ENCODE measurements at places on chromosomes 13 and 19.

GRCh38 chr19:40246292-40247073 lies 20.0 kb upstream of the CCNP start:
- no peak overlapping the region for H3K27ac ChIP-seq
- H3K4me1 ChIP-seq, result no peaks in the 10 kb centered on the region
- H3K27me3 ChIP-seq, result no peaks in the 10 kb centered on the region

GRCh38 chr19:11339254-11340098 lies at the start of gene RAB3D:
Gene RAB3D (minus strand): TSS chr19:11339657. CDS start chr19:11337399, 2,258 bp downstream.
- peak; percentile 96 for DNase-seq
- H3K27ac ChIP-seq, result no peak within 1 kb of the TSS
- H3K4me3 ChIP-seq, result peak within 1 kb of the TSS; percentile 72
- no peaks in the 10 kb centered on the region for H3K27me3 ChIP-seq
- H3K36me3 ChIP-seq, result peaks cover 4% of the 10 kb centered on the region
- H3K4me1 ChIP-seq, result no peaks in the 10 kb centered on the region

GRCh38 chr19:17026706-17027534 lies at the start of gene CPAMD8:
Gene CPAMD8 (minus strand): TSS chr19:17026810. CDS start chr19:17026642, 168 bp downstream.
- no peaks in the 10 kb centered on the region for H3K4me1 ChIP-seq
- H3K27ac ChIP-seq, result no peak within 1 kb of the TSS
- DNase-seq, result no peak
- H3K27me3 ChIP-seq, result peaks cover 1% of the 10 kb centered on the region

DNA sequence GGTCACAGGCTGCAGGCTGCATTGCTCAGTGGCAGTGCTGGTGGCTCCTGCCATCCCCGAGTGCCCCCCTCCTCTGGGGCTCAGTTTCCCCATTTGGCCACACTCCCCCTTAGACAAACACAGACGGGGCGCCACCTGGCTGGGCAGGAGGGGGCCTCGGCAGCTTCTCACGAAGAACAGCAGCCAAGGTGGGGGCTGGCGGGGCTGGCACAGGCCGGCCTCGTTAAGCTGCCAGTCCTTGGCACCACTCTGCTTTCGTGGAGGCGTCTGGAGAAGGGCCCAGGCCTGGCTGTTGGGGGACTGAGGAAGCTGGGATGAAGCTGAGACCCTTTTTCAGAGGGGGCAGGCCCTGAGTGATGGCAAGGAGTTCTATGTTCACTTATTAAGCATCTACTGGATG lies 3.7 kb upstream of the ZNRF4 start:
- DNase-seq, result no peak
- no peaks in the 10 kb centered on the region for H3K4me1 ChIP-seq
- H3K36me3 ChIP-seq, result no peaks in the 10 kb centered on the region
- no peak overlapping the region for H3K27ac ChIP-seq
- H3K27me3 ChIP-seq, result no peaks in the 10 kb centered on the region
- H3K4me3 ChIP-seq, result no peak overlapping the region

GRCh38 chr19:39410017-39410830 lies 2.2 kb upstream of the PLEKHG2 start:
- peak overlapping the region; percentile 92 for H3K27ac ChIP-seq
- peaks cover 2% of the 10 kb centered on the region for H3K36me3 ChIP-seq
- no peaks in the 10 kb centered on the region for H3K4me1 ChIP-seq
- H3K27me3 ChIP-seq, result peaks cover 2% of the 10 kb centered on the region
- peak; percentile 91 for DNase-seq
- H3K4me3 ChIP-seq, result peak overlapping the region; percentile 89

GRCh38 chr13:45055902-45056648 lies 64.2 kb upstream of the GTF2F2 start:
- H3K4me1 ChIP-seq, result no peaks in the 10 kb centered on the region
- no peak overlapping the region for H3K4me3 ChIP-seq
- no peak overlapping the region for H3K27ac ChIP-seq
- no peak for DNase-seq
- no peaks in the 10 kb centered on the region for H3K36me3 ChIP-seq
